ENCODE measurements at places on chromosomes 1 and 21. TPM values are rescaled to one million over a fixed set of nuclear protein-coding genes. Genes with fewer than 3 reads are reported as not detected.
A peak's percentile ranks its signal among the peaks of the same experiment; 100 is the strongest.

DNA sequence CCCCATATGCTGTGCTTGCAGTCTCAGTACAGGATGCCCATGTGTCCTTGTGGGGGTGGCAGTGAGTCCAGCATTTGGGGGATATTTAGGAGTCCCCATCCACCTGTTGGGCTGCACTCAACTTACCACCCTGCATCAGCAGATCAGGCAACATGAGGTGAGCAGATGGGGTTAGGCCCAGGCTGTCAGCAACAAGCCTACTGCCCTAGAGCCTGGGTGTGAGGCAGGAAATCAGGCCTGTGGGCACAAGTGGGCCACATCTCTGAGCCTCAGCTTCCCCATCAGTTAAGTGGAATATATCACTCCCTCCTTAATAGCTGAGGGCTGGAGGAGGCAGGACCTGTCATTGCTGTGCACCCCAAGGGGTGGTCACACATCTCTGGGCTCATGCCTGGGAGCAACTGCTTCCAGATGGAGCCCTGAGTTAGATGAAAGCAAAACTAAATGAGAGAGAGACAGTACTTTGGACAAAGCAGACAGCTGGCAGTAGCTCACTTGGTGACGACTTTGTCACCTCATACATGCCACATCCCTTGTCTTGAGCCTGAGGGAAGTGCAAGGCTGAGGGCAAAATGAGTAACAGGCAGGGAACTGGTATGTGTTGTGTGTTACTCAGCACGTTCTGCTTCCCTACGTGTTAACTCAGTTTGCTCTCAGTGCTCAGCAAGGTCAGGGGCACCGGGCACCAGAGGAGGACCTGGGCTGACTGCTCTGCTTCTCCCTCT is 48.4 kb downstream of the TRIM11 start:
- no peaks in the 10 kb centered on the region for H3K27me3 ChIP-seq
- H3K27ac ChIP-seq: no peak overlapping the region

The ITGB2 gene
- 45.7 TPM for total RNA-seq

The CHIA gene
- not detected for total RNA-seq

The OR2M3 gene
- total RNA-seq: not detected

GRCh38 chr1:92601044-92601443 is 114.3 kb upstream of the GFI1 start:
- H3K27me3 ChIP-seq: no peaks in the 10 kb centered on the region
- DNase-seq: no peak
- no peak overlapping the region for H3K27ac ChIP-seq
- no peak overlapping the region for H3K4me3 ChIP-seq

- no peaks in the 10 kb centered on the region for H3K4me1 ChIP-seq
- H3K27me3 ChIP-seq: no peaks in the 10 kb centered on the region
- no peak for DNase-seq
- H3K27ac ChIP-seq: no peak overlapping the region
Measured at GRCh38 chr1:237910834-237911233, 20.1 kb upstream of the ZP4 start.

The PKLR gene
- total RNA-seq: not detected

GRCh38 chr1:204340081-204340889 is 19.4 kb downstream of the PLEKHA6 start:
- H3K36me3 ChIP-seq: no peaks in the 10 kb centered on the region
- H3K27me3 ChIP-seq: no peaks in the 10 kb centered on the region
- no peak for DNase-seq
- H3K4me1 ChIP-seq: no peaks in the 10 kb centered on the region

GRCh38 chr1:98550076-98550475 is 111.4 kb upstream of the SNX7 start:
- H3K4me3 ChIP-seq: no peak overlapping the region
- no peak overlapping the region for H3K27ac ChIP-seq
- no peaks in the 10 kb centered on the region for H3K4me1 ChIP-seq
- H3K36me3 ChIP-seq: no peaks in the 10 kb centered on the region

The VPS72 gene
- total RNA-seq: 94.7 TPM

DNA sequence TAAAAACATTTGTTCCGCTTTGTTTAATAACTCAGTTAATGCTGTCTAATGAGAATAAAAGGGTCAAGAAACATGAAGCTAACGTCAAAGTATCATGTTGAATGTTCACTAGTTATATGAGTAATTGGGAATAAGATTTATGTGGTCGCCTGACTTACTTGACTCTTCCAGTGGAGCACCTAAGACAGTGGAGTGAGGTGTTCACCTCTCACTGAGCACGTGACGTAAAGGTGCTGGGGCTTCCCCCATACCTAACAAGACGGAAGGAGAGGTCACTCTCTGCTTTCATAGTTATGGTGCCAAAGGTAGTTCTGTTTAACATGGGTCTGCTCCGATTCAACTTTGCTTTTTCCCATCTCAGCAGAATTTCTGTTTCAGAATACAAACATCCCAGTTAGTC is 686 bp downstream of the KMO start:
- peaks cover 29% of the 10 kb centered on the region for H3K4me1 ChIP-seq
- DNase-seq: no peak
- no peak overlapping the region for H3K4me3 ChIP-seq
- H3K27me3 ChIP-seq: no peaks in the 10 kb centered on the region
- no peaks in the 10 kb centered on the region for H3K36me3 ChIP-seq
- H3K27ac ChIP-seq: no peak overlapping the region

DNA sequence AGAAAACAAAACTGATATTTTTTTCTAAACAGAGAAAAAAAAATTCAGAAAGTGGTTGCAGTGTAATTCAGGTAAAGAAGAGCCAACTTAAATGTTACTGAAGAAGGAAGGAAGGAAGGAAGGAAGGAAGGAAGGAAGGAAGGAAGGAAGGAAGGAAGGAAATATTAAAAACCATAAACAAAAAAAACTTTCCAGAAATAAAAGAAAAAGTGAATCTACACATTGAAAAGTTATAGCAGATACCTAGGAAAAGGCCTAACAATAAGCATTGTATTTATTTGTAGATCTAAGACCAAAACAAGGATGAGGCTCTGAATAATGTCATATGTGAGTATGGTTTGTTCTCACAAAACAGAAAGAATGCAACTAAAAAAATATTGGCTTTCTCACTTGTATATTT is 345.4 kb upstream of the NR5A2 start:
- no peaks in the 10 kb centered on the region for H3K36me3 ChIP-seq
- no peak overlapping the region for H3K4me3 ChIP-seq
- peaks cover 13% of the 10 kb centered on the region for H3K4me1 ChIP-seq
- no peaks in the 10 kb centered on the region for H3K27me3 ChIP-seq
- DNase-seq: no peak
- H3K27ac ChIP-seq: no peak overlapping the region

DNA sequence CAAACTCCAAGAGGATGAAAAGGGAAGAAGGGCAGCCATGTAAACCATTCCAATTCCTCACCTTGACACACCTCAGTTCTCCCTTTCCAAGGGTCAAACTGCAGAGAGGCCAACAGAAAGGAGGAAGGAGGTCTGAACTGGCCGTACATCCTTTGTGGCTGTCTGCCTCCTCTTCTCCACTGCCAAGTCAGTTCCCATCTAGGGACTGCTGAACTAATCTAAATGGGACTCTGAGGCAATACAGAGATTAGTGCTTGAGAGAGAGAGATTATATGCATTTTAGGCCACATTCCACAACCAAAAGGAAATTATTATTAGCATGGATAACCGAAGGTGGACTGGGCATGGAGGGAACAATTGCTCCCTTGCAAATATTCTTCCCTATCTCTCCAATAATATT is 2.7 kb downstream of the ARHGEF11 start:
- no peak for DNase-seq
- no peaks in the 10 kb centered on the region for H3K27me3 ChIP-seq
- H3K4me3 ChIP-seq: peak overlapping the region; percentile 74
- no peaks in the 10 kb centered on the region for H3K36me3 ChIP-seq
- no peak overlapping the region for H3K27ac ChIP-seq

DNA sequence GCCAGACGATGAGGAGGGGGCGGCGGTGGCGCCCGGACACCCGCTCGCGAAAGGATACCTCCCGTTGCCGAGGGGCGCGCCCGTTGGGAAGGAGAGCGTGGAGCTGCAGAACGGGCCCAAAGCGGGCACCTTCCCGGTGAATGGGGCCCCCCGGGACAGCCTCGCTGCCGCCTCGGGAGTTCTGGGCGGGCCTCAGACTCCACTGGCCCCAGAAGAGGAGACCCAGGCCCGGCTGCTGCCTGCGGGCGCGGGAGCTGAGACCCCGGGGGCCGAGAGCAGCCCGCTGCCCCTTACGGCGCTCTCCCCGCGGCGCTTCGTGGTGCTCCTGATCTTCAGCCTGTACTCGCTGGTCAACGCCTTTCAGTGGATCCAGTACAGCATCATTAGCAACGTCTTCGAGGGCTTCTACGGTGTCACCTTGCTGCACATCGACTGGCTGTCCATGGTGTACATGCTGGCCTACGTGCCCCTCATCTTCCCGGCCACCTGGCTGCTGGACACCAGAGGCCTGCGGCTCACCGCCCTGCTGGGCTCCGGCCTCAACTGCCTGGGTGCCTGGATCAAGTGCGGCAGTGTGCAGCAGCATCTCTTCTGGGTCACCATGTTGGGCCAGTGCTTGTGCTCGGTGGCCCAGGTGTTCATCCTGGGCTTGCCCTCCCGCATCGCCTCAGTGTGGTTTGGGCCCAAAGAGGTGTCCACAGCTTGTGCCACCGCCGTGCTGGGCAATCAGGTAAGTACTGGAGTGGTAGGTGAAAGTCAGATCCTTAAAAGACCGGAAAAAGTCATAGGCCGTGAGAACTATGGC is 588 bp downstream of the FLVCR1 start:
- H3K36me3 ChIP-seq: peaks cover 15% of the 10 kb centered on the region
- peak overlapping the region; percentile 92 for H3K4me3 ChIP-seq
- H3K27me3 ChIP-seq: no peaks in the 10 kb centered on the region
- H3K27ac ChIP-seq: peak overlapping the region; percentile 30
- peaks cover 31% of the 10 kb centered on the region for H3K4me1 ChIP-seq
- peak; percentile 47 for DNase-seq

DNA sequence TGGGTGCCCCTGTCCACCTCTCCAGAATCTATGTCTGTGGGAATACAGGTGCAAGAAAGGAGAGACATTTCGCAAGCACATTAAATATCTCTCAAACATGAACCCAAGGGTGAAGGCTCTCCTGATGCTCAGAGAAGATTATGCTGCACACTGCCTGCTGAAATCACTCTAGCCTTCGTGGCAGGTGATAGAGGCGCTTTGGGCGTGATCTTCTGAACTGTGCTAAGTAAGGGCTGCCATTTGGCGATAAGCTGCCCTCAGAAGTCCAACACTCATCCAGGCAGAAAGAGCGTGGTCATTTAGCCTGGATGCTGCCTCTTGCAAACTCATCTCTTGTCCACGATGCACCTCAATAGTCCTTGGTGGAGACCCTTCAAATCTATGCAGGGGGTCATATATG is 241.9 kb downstream of the KAZN start:
- H3K27me3 ChIP-seq: no peaks in the 10 kb centered on the region
- H3K36me3 ChIP-seq: no peaks in the 10 kb centered on the region
- H3K4me3 ChIP-seq: no peak overlapping the region

The ROR1 gene
- total RNA-seq: 22.6 TPM

- H3K4me3 ChIP-seq: no peak overlapping the region
- peaks cover 39% of the 10 kb centered on the region for H3K27me3 ChIP-seq
- no peaks in the 10 kb centered on the region for H3K36me3 ChIP-seq
- H3K27ac ChIP-seq: no peak overlapping the region
Measured at GRCh38 chr1:91454136-91454535, 46.5 kb upstream of the CDC7 start.

DNA sequence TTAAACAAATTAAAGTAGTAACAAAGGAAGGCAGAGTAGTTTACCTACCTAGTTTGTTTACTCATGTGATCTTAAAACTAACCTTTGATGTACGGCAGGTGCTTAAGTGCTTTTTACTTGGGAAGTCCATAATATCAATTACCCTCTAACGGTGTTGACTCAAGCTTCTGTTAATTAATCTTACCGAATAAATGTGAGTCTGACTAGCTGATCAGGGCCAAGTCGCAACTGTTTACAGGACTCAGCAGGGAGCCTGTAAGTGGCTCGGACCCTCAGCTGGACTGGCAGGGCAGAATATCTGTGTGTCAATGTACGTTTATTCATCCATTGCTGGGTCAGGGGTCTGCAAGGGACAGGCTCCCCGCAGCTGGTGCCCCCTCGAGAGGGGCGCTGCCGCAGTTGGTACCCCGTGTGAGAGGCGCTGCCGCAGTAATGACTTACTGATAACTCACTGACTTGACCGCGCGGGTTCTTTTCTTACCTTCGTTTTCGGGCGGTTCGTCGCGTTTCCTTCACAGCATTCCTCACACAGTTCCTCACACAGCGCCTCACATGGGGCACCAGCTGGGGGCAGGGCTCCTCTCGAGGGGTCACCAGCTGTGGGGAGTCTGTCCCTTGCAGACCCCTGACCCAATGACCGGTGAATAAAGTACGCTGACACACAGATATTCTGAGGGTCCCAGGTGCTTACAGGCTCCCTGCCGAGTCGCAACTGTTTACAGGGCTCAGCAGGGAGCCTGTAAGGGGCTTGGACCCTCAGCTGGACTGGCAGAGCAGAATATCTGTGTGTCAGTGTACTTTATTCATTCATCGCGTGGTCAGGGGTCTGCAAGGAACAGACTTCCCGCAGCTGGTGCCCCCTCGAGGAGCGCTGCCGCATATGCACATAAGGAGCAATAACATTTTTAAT is 3.0 kb downstream of the FMO1 start:
- no peak overlapping the region for H3K27ac ChIP-seq
- peak overlapping the region; percentile 68 for H3K4me3 ChIP-seq
- peak; percentile 57 for DNase-seq
- peaks cover 18% of the 10 kb centered on the region for H3K4me1 ChIP-seq
- no peaks in the 10 kb centered on the region for H3K36me3 ChIP-seq

- H3K27ac ChIP-seq: no peak overlapping the region
- peaks cover 2% of the 10 kb centered on the region for H3K36me3 ChIP-seq
- no peak overlapping the region for H3K4me3 ChIP-seq
- peaks cover 14% of the 10 kb centered on the region for H3K4me1 ChIP-seq
- DNase-seq: no peak
Measured at GRCh38 chr1:2588661-2589430, 2.3 kb downstream of the PRXL2B start.

DNA sequence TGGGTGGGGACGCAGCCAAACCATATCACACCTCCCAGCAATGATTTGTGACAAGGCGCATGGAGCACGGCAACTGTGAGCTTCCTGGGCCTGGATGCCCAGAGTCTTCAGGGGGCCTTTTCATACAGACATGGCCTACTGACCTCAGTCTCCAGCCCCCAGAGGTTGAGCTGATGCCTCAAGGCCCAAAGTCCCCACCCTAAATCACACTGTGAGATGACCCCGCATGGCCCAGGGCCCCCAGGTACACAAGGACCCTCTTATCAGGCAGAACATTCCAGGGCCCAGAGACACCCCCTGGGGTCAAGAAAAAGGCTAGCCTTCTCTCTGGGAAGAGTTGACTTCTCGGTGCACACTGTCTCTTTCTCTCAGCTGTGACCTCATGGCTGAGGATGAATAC is 179.7 kb upstream of the C1orf174 start:
- no peak overlapping the region for H3K27ac ChIP-seq
- H3K4me1 ChIP-seq: no peaks in the 10 kb centered on the region
- H3K27me3 ChIP-seq: peaks cover 39% of the 10 kb centered on the region
- DNase-seq: no peak

The BACH1 gene
- total RNA-seq: 21.1 TPM

GRCh38 chr1:34839526-34840305 is 19.8 kb downstream of the SMIM12 start:
- H3K36me3 ChIP-seq: no peaks in the 10 kb centered on the region
- H3K4me3 ChIP-seq: no peak overlapping the region
- H3K4me1 ChIP-seq: peaks cover 11% of the 10 kb centered on the region
- DNase-seq: no peak
- H3K27ac ChIP-seq: no peak overlapping the region
